ENCODE measurements at places on chromosomes 11 and 22.

DNA sequence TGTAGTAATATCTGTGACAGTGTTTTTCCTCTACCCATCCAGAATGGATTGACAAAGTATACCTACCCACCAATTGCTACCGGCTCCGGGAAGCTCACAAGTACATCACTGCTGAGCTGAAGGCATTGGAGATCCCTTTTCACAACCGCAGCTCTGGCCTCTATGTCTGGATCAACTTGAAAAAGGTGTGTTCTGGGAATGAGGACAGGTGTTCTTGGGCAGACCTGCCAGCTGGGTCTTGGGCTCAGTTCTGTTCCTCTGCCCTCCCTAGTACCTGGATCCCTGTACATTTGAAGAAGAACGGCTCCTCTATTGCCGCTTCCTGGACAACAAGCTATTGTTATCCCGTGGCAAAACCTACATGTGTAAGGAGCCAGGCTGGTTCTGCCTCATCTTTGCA is 7.8 kb upstream of the ACCS start:
- no peak for DNase-seq

GRCh38 chr11:33899400-33900037 is 7.6 kb upstream of the LMO2 start:
- DNase-seq, result no peak

- no peak for DNase-seq
Observed at GRCh38 chr11:76139314-76139713, 67.0 kb downstream of the WNT11 start.

DNA sequence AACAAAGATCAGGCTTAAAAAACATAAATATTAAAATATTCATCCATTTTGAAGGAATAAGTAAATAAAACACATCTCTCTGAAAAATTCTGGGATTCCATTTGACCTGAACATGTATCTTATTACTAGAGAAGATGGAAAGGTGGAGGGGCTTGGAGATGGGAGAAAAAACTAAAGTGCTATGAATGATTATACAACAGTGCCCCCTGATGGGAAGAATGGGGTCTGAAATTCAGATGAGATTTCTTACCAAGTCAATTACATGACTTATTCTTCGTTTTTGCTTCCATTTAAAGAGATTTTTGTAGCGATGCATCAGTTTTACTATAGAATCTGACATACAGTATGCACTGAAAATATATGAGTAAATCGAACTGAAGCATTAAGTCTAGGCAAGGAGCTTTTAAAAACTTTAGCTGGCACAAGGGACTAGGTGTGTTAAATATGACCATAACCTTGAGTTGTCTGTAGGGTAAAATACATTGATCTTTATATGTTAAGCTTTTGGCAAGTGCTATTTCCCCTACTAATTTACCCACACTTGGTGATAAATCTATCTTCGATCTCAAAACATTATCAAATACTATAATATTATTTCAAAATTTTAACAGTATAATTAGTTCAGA is 718.8 kb downstream of the CNTN5 start:
- DNase-seq, result no peak

- DNase-seq, result no peak
Observed at GRCh38 chr11:88320149-88320559, 17.4 kb downstream of the CTSC start.

- DNase-seq, result no peak
Observed at GRCh38 chr11:119991669-119992068, 146.2 kb downstream of the TRIM29 start.
